Esophagus mucosa (tissue), 1 donor: ENCODE measurements at places on chromosomes 5 and 9. TPM values are rescaled to one million over a fixed set of nuclear protein-coding genes. Genes with fewer than 3 reads are reported as not detected.

DNA sequence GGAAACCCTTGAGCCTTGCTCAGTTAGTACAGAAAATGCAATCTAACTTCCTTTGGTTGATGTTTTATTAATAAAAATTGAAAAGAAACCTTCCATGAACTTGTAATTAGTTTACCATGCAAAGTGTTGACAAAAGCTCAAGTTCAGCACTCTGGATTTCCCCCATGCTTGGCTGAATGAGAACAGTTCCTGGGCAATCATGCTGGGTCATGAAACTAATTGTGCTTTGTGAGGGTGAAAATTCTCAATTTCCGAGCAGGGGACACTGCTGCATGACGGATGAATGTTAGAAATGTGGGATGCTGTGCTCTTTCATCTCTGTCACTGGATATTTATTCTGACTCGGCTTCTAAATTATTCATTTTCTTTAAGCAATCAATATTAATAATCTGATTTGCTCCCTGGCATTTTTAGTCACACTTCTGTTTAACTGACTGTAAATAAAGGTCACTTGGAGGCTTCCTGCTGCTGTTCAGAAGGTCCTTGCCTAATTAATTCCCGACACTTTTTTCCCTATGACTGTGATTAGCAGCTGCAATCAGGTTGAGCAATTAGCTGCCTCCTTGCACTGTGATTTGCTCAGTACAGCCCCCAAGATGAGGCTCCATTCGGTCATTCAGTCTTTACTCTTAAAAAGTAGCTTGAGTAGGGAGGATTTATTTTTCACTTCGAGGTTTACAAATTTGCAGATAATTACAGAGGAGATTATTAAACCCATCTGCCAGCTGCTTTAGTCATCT lies 678.1 kb upstream of the ZNF608 start:
- ATAC-seq = no peak

DNA sequence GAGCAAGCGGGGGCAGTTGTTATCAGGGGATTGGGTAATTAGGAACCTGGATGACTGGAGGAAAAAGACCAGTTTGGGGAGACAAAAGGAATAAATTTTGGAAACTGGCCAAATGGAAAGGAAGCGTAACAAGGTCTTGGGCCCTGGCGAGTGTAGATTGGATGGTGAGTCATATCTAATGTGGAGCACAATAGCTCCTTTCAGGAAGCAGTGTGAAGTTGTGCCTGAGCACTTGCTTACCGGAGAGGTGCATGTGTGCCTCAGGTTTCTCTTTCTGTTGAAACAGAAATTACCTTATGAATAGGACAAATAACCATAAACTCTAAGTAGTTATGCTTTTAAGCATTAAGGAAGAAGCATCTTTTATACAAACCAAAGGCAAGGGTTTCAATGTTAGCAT lies 176.4 kb downstream of the KIF4B start:
- peak; percentile 97 for ATAC-seq

DNA sequence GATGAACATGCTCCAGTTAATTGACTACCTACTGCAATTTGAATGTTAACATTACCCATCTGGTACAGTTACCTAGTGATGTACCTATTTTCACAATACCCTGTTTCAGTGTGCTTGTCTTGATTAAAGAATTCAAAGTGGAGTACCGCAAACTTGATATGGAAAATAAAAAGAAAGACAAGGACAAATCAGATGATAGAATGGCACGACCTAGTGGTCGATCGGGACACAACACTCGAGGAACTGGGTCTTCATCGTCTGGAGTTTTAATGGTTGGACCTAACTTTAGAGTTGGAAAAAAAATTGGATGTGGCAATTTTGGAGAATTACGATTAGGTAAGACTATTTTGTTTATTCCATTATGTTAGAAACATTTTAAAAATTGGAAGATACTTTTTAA lies 33.5 kb downstream of the CSNK1G3 start:
- no peak for ATAC-seq

GRCh38 chr9:23658376-23659258 lies 167.4 kb downstream of the ELAVL2 start:
- no peak for ATAC-seq

DNA sequence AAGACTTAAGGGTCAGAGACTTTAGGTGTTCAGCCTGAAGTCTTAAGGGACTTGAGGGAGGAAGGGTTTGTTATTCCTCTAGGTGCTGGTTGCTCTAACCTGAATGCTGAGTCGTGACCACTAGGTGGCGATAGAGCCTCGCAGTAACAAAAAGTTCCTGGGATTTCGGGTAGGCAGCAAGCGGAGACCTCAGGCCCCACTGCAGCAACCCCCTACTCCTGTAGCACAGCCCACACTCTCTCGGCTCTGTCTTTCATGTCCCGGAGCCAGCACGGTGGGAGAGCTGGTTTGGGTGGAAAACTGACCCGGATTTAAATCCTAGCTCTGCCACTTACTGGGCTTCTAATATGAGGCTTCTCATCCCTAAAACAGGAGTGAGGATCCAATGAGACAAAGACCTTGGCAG lies 100.3 kb upstream of the PANK3 start:
- peak; percentile 45 for ATAC-seq

DNA sequence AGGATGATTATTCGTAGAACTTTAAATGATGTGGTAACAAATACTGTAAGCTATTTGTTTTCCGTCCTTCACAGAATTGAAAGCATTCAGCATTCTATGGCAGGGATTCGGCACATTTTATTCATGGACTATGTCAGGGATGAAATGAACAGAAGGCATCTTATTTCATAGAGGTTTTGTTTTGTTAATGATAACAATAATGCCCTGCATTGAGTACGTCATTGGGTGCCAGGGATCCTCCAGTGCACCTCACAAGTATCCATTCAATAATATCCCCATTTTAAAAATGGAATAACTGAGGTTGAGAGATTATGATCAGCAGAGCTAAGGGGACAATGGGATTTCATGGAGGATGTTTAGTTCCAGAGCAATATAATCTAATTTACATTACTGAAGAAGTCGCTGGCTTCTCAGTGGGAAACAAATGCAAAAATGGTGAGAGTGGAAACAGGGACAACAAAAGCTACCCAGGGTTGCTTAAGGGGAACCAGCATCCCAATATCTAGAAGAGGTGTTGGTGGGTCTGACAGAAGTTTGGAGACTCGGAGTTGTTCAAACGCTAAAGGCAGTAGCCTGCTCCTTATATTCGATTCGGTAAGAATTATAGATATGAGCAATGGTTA lies 985.7 kb upstream of the WWC1 start:
- ATAC-seq = no peak

RALGPS1 gene
- total RNA-seq = 6.8 TPM

SLC25A2 gene
- 0.24 TPM for total RNA-seq

DNA sequence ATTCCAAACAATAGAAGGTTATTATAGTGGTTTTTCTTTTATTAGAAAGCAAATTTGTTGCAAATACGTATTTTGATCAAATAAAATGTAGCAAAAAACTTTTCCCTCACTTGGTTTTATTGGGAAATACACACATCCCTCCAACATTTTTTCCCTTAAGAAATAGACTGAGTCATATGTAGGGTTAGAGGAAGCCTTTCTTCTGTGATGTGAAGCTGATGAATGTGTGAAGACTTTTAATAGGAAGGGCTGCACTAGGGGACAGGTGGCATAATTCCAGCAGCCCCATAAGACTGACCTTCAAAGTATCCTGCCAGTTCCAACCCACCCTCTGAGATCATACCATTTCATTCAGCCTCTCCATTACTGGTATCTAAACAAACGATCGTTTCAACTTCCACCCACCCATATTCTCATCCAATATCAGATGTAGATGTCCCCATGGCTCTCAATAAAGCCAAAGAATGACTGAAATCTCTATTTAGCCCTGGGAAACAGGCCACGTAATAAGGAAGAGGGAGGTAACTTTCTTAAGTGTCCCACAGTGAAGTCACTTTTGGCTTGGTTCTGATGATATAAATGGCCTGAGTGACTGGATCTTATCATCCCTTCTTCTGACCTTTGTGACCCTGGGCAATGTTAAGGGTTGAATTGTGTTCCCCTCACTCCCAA lies 64.7 kb upstream of the LPAR1 start:
- no peak for ATAC-seq

IFNA13 gene
- not detected for total RNA-seq

DNA sequence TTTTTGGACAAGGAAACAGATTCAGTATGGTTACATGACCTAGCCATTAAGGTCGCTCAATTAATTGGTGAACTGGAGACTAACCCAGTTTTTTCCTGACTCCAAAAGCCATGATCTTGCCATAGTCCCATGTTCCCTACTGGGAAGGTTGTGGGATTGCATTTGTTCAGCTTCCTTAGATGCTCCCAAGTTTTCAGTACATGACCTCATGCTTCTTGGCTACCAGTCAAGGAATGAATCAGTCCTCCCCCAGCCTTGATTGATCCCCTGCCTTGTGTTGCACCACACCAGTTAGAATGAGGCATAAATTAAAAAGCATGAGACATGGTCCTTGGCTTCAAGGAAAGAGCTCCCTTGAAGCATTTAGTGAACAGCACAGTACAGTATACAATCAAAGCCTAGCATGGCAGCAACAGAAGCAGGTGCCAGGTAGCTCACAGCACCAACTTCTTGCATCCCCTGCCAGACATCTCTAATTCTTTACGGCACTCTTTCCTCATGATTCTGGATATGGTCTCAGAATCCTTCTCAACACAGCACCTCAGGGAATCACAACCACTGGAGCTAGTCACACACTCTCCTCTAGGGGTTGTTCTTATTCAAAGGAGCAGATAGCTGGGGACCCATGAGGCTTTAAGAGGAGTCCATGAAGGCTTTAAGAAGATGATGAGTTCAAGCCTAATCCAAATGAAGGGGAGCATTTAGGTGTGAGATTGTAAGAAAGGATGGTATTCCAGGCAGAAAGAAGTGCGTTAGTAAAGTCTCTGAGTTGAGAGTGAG lies 295.5 kb upstream of the CLINT1 start:
- ATAC-seq = peak; percentile 89

- no peak for ATAC-seq
Observed at GRCh38 chr9:131114084-131114535, 11.3 kb upstream of the NUP214 start.

TMEM215 gene
- total RNA-seq = not detected

GRCh38 chr5:17217493-17218352 lies at the start of gene BASP1:
TSS of gene BASP1 (plus strand) at chr5:17217631. CDS start at chr5:17275217, 57,586 bp downstream.
- peak; percentile 63 for ATAC-seq

BSPRY gene
- 37.6 TPM for total RNA-seq

PKD2L2 gene
- total RNA-seq = not detected

- no peak for ATAC-seq
Observed at GRCh38 chr5:150469718-150470469, 20.4 kb upstream of the RPS14 start.

RGP1 gene
- 17.4 TPM for total RNA-seq

DNA sequence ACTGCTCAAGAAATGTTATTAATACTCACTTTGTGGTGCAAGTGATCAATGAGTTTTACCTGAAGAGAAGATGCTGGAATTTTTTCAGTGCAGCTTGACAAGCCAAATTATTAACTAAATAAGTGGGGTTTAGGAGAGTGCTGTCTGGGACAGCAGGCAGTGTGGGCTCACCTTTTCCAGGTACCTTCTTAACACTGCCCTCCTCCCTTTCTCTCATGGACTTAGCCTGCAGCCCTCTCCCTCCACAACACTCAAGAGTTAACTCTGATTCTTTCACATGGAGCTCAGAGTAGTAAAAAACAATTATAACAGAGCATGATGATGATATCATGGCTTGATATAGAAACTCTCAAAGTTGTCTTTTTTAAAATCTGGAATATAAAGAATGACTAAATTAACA lies 404.8 kb upstream of the SLC30A5 start:
- no peak for ATAC-seq

PCDHA8 gene
- 0.08 TPM for total RNA-seq

SHOC1 gene
- total RNA-seq = 0.56 TPM

- ATAC-seq = peak; percentile 44
Observed at GRCh38 chr5:159419576-159419975, 89.3 kb upstream of the IL12B start.

TMEM141 gene
- total RNA-seq = 102 TPM

NAA35 gene
- 17.3 TPM for total RNA-seq

DNA sequence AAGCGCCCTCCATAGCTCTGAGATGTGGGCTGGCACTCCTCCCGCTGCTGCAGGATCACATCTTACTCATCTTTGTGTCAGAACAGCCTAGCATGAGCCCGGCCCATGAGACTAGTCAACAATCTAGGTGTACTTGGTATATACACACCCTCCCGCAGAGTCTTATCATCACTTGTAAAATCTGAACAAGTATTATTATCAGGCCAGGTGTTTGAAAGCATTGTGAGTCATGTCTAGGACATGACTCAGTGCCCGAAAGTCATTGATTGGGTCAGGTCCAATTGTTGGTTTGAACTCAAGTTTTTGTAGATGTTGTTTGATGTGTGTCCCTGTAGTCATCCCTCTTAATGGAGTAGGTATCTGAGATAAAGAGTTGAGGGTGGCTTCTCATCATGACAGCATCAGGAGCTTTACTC lies 108.7 kb downstream of the CFAP90 start:
- ATAC-seq = peak; percentile 22

HDHD3 gene
- total RNA-seq = 41.2 TPM

ENTPD8 gene
- total RNA-seq = not detected

DNA sequence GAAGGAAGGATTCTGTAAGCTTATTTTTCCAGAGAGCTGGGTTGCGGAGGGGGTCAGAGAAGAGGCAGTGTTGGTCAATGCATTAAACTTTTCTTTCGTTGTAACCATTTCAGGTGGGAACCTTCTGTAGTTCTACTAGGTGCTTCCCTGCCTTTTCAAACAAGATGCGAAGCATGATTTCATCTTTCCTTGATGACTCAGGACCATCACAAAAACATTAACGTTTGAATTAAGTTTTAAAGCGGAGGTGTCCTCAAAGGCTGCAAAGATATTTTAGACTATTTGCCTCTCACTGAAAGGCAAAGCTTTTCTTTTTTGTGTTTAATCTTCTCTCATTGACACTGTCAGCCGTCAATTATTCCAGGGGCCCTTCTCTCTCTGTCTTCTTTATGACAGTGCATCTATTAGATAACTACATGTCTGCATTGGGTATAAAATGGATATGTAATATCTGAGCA lies 26.3 kb upstream of the FAT2 start:
- ATAC-seq = no peak

INSL4 gene
- total RNA-seq = not detected

- ATAC-seq = no peak
Observed at GRCh38 chr9:4048441-4048840, 251.4 kb downstream of the GLIS3 start.

- ATAC-seq = no peak
Observed at GRCh38 chr5:25646421-25647341, 1001.9 kb upstream of the CDH10 start.

DNA sequence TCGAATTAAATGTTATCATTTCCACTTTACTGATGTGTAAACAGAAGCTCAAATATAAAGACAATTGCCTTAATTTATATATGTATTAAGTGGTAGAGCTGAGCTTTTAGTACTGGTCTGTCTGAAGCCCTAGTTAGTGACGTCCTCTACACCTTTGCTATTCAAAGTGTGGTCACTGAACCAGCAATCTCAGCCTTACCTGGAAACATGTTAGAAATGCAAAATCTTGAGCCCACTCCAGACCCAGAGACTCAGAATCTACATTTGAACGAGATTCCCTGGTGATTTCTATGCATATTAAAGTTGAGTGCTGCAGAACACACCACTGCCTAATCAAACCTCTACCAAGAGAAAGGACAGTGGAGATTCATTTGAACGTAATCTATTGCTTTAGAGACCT lies 88.3 kb upstream of the MPDZ start:
- no peak for ATAC-seq

GRCh38 chr5:3862906-3863305 lies 267.3 kb downstream of the IRX1 start:
- ATAC-seq = no peak

ANKRD33B gene
- total RNA-seq = 0.68 TPM
